ENCODE measurements at places on chromosomes 6 and 20.
A peak's percentile ranks its signal among the peaks of the same experiment; 100 is the strongest.

GRCh38 chr20:41155261-41155660, 17.9 kb downstream of the PLCG1 start:
- no peak for DNase-seq

DNA sequence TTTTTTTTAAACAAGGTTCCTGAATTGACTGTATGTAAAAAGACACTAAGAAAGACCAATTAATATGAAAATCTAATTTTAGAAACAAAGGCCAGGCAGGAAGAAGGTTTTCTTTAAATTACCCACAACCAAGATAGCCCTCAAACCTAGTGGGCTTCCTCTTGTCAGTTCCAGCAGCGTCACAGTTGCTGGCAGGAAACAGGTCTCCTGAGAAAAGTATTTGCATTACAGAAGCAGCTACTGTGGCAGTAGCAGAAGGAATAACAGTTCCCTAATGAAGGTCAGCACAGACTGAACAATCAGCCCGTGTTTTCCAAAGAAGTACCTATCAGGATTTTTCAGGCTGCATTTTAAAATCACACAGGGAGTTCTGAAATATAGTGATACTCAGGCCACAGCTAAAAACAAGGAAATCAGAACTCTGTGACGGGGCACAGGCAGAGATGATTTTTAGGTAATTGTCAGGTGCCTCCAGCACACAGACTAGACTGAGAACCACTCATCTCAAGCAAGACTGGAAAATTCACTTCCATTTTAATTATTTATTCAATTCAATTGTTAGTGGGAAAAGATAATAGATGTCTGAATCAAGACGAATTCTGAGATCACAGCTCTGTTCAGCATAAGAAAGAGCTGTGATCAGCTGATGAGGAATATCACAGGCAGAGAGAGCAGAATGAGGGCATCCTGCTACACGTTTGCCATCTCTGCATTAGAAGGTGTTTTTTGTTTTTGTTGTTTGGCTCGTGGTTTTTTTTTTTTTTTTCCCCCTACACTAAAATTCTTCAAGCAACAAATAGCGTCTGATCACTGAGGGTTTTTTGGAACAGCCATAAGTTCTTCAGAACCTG, 230.5 kb upstream of the KHDRBS2 start:
- no peak for DNase-seq

- DNase-seq, result no peak
Measured at GRCh38 chr20:62601714-62602113, 40.6 kb upstream of the SLCO4A1 start.

DNA sequence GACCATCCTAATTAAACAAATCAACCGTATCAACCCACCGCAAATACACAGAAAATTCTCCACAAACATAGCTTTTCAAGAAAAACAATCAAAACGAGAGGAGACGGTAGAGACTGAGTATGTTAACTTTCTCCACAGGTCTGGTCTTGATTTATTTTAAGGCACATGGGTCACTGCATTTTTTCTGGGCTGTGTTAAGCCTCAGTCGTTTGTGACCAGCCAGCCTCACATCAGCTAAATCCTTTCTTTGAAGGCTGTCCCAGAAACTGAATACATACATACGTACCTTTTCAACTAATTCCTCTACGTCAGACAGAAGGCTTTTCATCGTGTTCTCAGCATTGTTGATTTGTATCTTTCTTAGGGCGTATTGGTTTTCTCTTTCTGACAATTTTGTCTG, 69.4 kb downstream of the LAMA4 start:
- no peak for DNase-seq

- no peak for DNase-seq
Measured at GRCh38 chr6:18820725-18821124, 433.6 kb downstream of the RNF144B start.

GRCh38 chr20:16970776-16971175, 222.6 kb downstream of the OTOR start:
- DNase-seq, result no peak

GRCh38 chr6:89180971-89181370, 35.1 kb downstream of the PM20D2 start:
- DNase-seq, result no peak

- peak; percentile 27 for DNase-seq
Measured at GRCh38 chr20:43691928-43692524, 25.1 kb downstream of the MYBL2 start.

GRCh38 chr6:142827369-142827768, 117.6 kb downstream of the HIVEP2 start:
- no peak for DNase-seq

DNA sequence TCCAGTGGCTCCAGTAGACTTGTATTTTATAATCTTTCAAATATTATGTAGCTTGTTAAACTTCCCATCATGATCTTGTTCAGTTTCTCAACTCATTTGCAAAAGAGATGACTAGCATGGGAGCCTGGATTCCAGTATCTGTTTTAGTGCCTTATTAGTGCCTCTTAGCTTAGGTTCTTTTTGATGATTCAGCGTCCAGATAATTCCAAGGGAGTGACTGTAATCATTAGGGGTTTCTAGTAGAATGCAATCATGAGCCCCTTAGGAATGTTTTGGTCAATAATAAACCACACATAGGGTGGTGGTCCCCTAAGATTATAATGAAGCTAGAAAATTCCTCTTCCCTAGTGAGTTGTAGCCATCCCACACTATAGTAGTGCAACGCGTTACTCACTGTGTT, 7.0 kb downstream of the CD2AP start:
- peak; percentile 92 for DNase-seq

GRCh38 chr6:90605749-90606340, 19.0 kb upstream of the MAP3K7 start:
- no peak for DNase-seq

- peak; percentile 25 for DNase-seq
Measured at GRCh38 chr20:24842918-24843715, 106.0 kb upstream of the CST7 start.

DNA sequence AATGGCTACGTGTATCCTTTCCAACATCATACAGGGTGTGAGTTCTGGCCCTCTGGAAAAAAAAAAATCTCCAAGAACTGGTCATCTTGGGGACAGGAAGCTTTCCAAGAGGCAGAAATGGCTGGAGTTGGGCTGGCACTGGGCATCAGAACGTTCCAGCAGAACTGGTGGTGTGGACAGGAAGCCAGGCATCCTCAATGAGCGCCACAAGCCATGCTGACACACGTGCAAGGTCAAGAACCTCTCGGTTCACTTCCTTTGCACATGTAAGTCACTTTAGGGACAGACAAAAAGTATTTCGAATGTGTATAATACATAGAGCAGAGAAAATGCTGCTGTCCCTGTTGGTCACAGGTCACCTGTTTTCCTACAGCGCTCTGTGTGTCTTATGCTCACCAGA, 27.4 kb upstream of the RIN2 start:
- DNase-seq, result no peak

GRCh38 chr6:11346516-11346915, 114.0 kb upstream of the NEDD9 start:
- no peak for DNase-seq

DNA sequence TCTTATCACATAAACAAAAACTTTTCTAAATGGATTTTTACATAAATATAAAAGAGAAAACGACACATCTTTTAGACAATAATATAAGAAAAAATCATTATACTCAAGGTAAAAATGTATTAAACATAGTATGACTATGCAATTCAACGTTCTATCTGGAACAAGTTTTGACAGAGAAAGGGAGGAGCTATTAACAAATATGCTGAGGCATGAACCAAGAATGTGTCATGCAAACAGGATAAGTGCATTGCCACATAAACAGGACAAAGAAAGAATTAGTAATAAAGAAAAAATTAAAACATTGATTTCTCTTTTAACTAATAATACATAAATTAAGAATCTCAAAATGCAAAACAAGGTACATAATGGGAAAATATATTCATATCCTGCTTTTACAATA, 1353.4 kb upstream of the GJE1 start:
- peak; percentile 52 for DNase-seq

- no peak for DNase-seq
Measured at GRCh38 chr6:160051390-160051789, 70.2 kb upstream of the SLC22A1 start.

GRCh38 chr6:109023356-109023925, 71.2 kb downstream of the SESN1 start:
- no peak for DNase-seq

- no peak for DNase-seq
Measured at GRCh38 chr6:2935566-2936291, 32.6 kb upstream of the SERPINB9 start.

- DNase-seq, result no peak
Measured at GRCh38 chr6:3795836-3796718, 44.6 kb upstream of the PXDC1 start.

DNA sequence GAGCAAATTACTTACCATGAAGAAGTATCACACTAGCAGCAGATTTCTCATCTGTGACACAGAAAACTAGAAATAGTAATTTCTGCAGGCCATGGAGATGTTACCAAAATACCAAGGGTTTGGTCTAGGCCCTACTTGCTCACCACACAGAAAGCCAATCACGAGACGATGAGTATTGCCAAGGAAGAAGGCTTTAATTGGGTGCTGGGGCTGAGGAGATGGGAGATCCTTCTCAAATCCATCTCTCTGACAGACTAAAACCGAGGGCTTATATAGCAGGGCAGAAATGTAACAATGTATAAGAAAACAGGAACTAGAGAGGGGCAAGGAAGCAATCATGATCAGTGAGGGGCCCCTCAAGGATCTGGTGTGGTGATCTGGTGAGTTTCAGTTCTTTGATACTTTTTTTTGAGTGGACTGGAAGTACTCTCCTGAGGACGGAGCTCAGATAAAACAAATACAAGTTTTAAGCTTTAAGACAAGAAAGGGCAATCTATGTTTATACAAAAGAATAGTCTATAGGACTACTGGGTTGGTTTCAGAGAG, 40.9 kb downstream of the RNF182 start:
- no peak for DNase-seq

DNA sequence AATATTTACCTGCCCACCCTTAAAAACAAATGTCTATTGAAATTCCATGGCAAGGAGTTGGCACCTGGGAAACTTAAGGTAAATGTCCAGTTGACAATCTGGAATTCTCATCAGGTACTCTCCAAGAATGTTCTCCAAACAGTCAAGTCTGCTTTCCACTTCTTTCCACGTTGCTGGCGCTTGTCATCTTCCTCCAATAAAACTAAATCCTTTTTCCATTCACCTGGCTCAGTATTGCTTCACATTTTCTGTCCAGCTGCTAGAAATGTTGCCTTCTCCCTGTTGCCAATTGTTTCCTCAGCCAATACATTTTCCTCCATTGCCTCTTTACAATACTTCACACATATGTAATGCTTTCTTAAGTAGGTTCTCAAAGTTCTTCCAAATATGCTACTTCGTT, 1288.1 kb upstream of the MAP3K7 start:
- DNase-seq, result no peak

GRCh38 chr6:39901670-39902069, 32.6 kb downstream of the MOCS1 start:
- no peak for DNase-seq

DNA sequence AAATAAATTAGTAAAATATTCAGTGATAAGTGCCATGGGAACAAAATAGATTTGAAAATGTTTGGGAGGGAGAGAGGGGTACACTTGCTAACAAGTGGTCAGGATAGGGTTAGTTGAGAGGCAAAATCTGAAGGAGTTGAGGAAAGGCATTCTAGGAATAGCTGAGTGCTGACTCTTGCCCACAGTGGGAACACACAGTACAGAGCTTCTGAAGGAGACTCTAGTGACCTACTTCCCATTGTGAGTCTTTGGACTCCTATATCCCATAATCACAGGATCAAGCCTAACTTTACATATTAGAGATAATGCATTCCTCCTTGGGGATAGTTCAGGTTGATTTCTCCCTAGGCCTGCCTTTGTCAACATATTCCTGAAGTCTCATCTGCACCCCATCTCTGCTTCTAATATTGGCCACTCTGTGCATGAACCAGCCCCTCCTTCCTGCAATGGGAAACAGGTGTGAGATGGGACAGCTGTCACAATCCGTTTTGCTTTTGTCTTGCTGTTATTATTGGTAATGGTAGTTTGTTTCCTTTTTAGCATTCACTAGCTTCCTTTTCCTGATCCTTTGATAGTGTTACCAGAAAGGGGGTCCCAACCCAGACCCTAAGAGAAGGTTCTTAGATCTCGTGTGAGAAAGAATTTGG, 2.6 kb upstream of the TRIM38 start:
- DNase-seq, result peak; percentile 32

DNA sequence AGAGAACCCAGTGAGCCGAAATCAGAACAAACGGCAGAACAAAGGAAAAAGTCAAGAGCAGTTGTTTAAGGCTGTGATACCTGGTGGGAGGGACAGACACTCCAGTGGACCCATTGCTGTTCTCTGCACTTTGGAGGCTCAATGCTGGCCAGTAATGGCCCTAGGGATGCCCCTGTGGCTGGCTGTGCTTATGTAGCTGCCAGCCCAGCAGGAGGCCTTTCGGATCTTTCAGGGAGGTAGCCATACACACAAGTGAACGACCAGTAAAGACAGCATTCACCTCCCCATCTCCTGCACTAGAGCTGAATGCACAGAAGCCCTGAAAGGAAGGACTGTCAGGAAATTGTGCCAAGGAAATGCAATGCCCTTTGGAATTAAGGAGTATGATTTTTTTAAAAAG, 34.3 kb downstream of the GPLD1 start:
- no peak for DNase-seq

DNA sequence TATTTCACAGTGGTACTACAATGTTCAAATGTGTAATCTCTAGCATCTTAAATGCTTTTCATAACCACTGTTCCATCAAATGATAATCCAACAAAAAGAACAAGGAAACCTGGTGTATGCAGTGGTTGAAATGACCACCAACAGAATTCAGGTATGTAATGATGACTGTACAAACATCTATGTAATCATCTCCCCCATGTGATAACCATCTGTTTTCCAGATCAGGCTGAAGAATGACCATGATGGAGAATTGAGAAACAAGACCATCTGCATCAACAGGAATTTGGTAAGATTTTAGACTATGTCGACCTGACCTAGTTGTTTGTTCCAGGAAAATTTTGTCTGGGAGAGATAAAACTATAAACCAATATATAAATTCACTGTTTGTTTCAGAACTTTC, 81.3 kb upstream of the ASCC3 start:
- DNase-seq, result no peak

DNA sequence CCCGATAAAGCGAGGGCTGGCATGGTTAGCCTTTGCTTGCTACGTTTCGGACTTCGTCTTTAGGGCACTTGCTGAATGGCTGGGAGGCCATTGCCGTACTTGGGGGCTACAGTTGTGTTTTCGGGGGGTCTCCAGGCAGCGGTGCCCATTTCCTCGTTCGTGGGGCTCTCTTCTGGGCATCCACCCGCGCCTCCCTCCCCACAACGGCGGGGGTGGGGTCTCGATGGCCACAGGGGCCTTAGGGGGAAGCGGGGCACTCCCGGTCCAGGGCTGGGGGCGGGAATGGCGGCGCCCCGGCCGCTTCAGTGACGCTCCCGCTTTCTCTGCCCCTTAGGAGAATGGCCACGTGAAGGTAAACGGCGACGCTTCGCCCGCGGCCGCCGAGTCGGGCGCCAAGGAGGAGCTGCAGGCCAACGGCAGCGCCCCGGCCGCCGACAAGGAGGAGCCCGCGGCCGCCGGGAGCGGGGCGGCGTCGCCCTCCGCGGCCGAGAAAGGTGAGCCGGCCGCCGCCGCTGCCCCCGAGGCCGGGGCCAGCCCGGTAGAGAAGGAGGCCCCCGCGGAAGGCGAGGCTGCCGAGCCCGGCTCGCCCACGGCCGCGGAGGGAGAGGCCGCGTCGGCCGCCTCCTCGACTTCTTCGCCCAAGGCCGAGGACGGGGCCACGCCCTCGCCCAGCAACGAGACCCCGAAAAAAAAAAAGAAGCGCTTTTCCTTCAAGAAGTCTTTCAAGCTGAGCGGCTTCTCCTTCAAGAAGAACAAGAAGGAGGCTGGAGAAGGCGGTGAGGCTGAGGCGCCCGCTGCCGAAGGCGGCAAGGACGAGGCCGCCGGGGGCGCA, 2.4 kb downstream of the MARCKS start:
- peak; percentile 60 for DNase-seq
